ENCODE measurements at places on chromosomes 1 and 21. TPM values are rescaled to one million over a fixed set of nuclear protein-coding genes. Genes with fewer than 3 reads are reported as not detected.

The LINGO4 gene
- total RNA-seq, result 0.98 TPM

GRCh38 chr21:33892853-33893252 is 22.8 kb downstream of the ATP5PO start:
- H3K36me3 ChIP-seq, result no peaks in the 10 kb centered on the region
- H3K27ac ChIP-seq, result no peak overlapping the region
- H3K4me3 ChIP-seq, result no peak overlapping the region
- peaks cover 14% of the 10 kb centered on the region for H3K4me1 ChIP-seq

- H3K27me3 ChIP-seq, result no peaks in the 10 kb centered on the region
- no peak overlapping the region for H3K4me3 ChIP-seq
- no peaks in the 10 kb centered on the region for H3K36me3 ChIP-seq
- peaks cover 16% of the 10 kb centered on the region for H3K4me1 ChIP-seq
- no peak for DNase-seq
Observed at GRCh38 chr1:43073490-43074230, 98.4 kb downstream of the EBNA1BP2 start.

The SLAMF9 gene
- not detected for total RNA-seq

DNA sequence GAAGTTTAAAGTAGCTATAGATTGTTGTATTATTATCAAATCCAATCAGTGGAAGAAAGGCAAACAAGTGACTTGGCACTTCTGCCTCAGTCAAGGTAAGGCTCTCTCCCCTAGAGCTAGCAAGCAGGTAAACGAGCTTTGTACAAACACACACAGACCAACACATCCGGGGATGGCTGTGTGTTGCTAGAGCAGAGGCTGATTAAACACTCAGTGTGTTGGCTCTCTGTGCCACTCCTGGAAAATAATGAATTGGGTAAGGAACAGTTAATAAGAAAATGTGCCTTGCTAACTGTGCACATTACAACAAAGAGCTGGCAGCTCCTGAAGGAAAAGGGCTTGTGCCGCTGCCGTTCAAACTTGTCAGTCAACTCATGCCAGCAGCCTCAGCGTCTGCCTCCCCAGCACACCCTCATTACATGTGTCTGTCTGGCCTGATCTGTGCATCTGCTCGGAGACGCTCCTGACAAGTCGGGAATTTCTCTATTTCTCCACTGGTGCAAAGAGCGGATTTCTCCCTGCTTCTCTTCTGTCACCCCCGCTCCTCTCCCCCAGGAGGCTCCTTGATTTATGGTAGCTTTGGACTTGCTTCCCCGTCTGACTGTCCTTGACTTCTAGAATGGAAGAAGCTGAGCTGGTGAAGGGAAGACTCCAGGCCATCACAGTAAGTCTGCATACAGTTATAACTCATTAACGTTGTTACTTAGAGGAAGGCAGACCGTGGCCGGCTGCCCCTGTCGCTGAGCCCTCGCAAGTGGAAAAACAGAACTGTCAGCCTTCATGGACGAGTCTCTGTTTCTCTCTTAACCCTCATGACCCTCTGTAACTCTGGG is at the start of gene PALMD:
Gene PALMD (plus strand): TSS at position 415 of the 833 bp plus-strand sequence. CDS start 205 bp downstream, at position 620.
- no peak for DNase-seq
- H3K27me3 ChIP-seq, result no peaks in the 10 kb centered on the region
- peak within 1 kb of the TSS; percentile 45 for H3K4me3 ChIP-seq
- no peaks in the 10 kb centered on the region for H3K36me3 ChIP-seq
- H3K4me1 ChIP-seq, result peaks cover 23% of the 10 kb centered on the region

The NR1I3 gene
- total RNA-seq, result not detected

The FBLIM1 gene
- 45.2 TPM for total RNA-seq

The PCNX2 gene
- total RNA-seq, result 29.2 TPM

DNA sequence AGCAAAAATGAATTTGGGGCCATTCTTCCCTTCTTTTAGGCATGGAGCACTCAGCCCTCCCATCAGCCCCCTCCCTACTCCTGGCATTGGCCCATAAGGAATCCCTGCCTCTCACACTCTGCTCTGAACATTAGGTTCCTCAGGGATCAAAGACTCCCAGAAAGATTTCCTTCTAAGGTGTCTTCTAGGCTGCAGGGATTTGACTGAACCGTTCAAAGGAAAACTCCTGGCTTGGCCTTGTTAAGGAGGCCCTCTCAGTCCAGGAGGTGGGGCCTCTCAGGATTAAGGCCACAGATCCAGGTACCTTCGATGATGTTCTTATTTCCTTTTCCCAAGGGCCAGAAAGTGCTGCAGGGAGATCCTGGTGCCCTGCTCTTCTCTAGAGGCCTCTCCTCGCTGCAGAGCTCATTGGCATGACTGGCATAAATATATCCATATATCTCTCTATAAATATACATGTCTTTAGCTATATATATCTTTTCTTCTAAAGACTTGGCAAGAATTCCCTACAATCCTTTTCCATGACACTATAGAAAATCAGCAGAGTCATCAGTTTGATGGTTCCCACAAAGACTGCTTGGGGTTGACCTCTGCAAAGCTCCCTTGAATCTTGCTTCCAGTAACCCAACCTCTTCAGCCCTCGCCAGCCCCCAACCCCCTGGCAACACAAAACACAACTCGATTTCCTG is 59.1 kb downstream of the PLXNA2 start:
- no peaks in the 10 kb centered on the region for H3K36me3 ChIP-seq
- no peaks in the 10 kb centered on the region for H3K27me3 ChIP-seq
- H3K4me1 ChIP-seq, result peaks cover 40% of the 10 kb centered on the region
- H3K27ac ChIP-seq, result peak overlapping the region; percentile 53
- H3K4me3 ChIP-seq, result no peak overlapping the region

DNA sequence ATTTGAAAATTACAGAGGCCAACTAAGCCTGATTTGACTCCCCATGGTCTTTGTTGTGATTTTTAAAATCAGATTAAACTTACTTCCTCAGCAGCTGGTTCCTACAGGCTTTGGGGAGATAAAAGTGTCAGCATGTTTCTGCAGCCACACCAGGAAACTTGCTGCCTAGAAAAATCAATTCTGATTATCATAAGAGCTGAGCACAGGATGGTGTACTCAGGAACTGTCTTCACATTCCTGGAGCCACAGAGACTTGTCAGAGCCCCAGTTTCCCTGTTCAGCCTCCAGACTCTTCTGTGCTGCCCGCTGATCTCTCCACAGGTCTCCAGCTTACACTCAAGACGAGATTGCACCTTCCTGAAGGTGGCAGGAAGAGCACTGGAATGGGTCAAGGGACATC is 23.9 kb downstream of the RAB3B start:
- no peaks in the 10 kb centered on the region for H3K36me3 ChIP-seq
- H3K27me3 ChIP-seq, result no peaks in the 10 kb centered on the region
- no peaks in the 10 kb centered on the region for H3K4me1 ChIP-seq
- no peak overlapping the region for H3K4me3 ChIP-seq

The SELE gene
- total RNA-seq, result 11.5 TPM

DNA sequence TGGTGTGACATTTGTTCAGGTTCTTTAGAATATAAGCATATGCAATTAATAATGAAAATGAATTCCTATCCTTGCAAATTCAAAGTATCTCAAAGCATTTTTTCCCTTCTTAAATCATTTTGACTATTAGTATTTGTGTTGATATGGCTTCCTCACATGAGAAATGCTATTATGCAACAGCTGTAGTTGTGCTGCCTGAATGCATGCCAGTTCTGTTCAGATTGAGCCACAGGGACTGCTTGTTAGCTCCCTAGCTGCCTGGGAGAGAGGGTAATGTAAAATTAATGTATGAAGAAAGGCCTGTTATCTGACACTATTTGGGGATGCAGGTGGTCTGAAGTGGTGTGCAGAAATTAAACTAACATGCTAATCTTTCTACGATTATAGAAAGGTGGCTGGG is 45.5 kb downstream of the CACHD1 start:
- no peaks in the 10 kb centered on the region for H3K36me3 ChIP-seq
- H3K27me3 ChIP-seq, result no peaks in the 10 kb centered on the region
- H3K4me3 ChIP-seq, result no peak overlapping the region
- H3K27ac ChIP-seq, result peak overlapping the region; percentile 64

The DENND2D gene
- 25.5 TPM for total RNA-seq

DNA sequence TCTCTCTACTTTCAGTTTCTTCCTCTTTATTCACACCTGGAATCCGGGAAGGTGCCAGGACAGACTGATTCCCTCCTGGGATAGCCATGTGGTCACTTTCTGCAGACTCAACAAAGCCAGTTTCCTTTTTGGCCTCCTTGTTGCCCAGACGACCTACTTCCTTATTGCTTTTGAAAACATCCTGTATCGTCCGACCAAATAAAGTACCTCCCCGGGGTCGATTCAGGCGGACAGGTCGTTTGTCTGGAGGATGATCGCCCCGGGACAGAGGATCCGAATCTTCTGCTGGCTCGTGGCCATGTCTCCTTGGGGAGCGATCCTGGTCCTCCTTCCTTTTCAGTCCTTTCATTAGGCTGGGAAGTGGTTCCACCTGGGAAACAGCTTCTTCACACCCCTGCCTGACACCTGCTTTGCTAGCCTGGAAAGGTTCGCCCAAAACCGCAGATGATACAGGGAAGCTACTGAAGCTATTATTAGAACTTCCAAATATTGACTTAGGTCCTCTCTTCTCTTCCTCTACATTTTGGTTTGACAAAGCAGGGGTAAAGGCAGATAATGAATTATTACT is 1.2 kb downstream of the MCM3AP start:
- H3K27ac ChIP-seq, result no peak overlapping the region
- no peak for DNase-seq
- H3K27me3 ChIP-seq, result no peaks in the 10 kb centered on the region
- H3K36me3 ChIP-seq, result peaks cover 23% of the 10 kb centered on the region
- peaks cover 66% of the 10 kb centered on the region for H3K4me1 ChIP-seq
- no peak overlapping the region for H3K4me3 ChIP-seq

DNA sequence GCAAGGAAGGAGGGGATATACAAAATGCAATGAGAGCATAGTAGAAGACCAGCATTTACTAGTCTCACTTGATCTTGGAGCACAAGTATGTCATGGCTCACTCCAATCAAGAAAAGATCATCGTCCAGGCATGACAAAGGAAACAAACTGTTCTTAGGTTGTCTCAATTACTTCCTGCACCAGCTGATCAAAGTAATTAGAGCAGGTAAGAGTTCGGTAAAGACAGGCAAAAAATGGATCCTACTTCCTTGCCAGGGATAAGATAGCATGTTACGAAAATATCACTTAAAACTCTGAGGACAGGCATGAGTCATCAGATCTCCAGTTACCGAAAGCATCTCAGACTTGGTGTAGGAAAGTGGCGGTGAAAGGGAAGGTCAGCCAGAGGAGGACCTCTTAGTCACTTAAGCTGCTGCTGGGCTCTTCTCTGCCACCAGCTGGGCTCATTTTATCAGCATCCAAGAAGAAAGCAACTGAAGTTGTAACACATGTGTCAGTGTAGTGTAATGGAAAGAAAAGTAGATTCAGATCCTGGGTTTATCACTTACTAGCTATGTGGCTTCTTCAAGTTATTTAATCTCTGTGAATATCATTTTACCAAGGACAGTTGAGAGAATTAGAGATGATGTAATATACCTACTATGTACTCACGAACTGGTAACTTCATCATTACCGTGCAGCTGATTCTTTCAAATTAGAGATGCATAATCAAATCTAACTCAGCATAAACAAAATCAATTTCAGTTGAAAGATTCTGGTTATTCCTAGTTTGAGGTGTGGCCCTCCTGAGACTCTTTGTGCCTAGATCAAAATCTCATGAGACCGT is 46.8 kb downstream of the XCL1 start:
- H3K27me3 ChIP-seq, result no peaks in the 10 kb centered on the region
- H3K4me3 ChIP-seq, result no peak overlapping the region
- no peak overlapping the region for H3K27ac ChIP-seq
- H3K36me3 ChIP-seq, result no peaks in the 10 kb centered on the region

DNA sequence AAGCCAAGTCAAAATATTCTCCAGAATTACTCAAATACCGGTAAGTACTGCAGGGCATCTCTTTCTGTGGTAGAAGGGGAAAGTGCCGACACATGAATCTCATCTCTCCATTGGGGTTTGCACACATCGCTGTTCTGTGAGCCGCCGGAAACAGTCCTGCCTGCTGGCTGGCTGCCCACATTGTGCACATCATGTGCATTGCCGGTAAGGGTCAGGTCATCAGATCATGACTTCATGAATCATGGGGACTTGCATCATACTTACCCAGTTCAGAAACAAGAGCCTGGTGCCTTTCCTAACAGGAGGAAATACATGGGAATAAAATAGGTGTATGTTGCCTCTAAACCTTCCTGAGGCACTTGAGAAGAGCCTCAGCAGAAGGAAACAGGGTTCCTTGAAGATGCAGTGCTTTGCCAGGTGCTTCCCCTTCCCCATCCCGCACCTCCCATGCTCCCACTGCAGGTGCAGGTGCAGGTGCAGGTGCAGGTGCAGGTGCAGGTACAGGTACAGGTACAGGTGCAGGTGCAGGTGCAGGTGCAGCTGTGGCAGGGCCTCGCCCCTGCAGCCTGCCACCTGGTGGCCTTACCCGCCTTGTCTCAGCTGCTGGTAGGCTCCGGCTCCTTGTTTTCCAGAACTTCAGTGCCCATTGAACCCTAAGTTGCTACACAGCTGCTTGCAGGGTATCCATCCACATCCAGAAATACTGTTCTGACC is 26.5 kb downstream of the GPR137B start:
- no peaks in the 10 kb centered on the region for H3K27me3 ChIP-seq
- H3K36me3 ChIP-seq, result no peaks in the 10 kb centered on the region
- no peak overlapping the region for H3K4me3 ChIP-seq
- peaks cover 4% of the 10 kb centered on the region for H3K4me1 ChIP-seq

GRCh38 chr1:212554401-212554800 is 54.2 kb upstream of the ATF3 start:
- no peak for DNase-seq
- H3K4me1 ChIP-seq, result peaks cover 4% of the 10 kb centered on the region
- H3K27ac ChIP-seq, result no peak overlapping the region
- no peak overlapping the region for H3K4me3 ChIP-seq
- H3K27me3 ChIP-seq, result no peaks in the 10 kb centered on the region

The PGBD5 gene
- 0.98 TPM for total RNA-seq

The KRTAP21-2 gene
- total RNA-seq, result not detected

The LCE3E gene
- 2.2 TPM for total RNA-seq

- H3K4me1 ChIP-seq, result no peaks in the 10 kb centered on the region
- no peak overlapping the region for H3K4me3 ChIP-seq
- no peaks in the 10 kb centered on the region for H3K27me3 ChIP-seq
- DNase-seq, result no peak
- H3K36me3 ChIP-seq, result no peaks in the 10 kb centered on the region
Observed at GRCh38 chr1:17075470-17076255, 21.8 kb upstream of the SDHB start.

DNA sequence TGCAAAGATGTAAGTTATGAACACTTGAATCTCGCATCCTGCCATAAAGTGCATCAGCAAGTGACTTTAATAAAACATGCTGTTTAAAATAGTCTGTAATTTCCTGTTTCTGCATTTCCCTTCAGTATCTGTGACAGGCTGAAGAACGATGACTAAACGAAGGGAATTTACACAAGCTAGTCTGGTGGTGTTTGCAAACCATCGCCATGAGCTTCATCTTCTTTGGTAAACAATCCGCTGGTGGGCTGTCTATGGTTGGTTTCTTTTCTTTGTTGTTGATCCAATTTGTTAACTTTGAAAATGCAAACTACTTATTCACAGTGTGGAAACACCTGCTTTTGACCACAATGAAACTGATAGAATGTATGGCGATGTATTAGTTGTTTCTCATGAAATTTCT is 13.9 kb downstream of the SERTAD4 start:
- H3K4me3 ChIP-seq, result no peak overlapping the region
- H3K4me1 ChIP-seq, result peaks cover 12% of the 10 kb centered on the region
- DNase-seq, result no peak
- H3K27me3 ChIP-seq, result no peaks in the 10 kb centered on the region

- H3K4me1 ChIP-seq, result no peaks in the 10 kb centered on the region
- no peak overlapping the region for H3K27ac ChIP-seq
- no peak for DNase-seq
- H3K36me3 ChIP-seq, result no peaks in the 10 kb centered on the region
- no peaks in the 10 kb centered on the region for H3K27me3 ChIP-seq
Observed at GRCh38 chr1:105556266-105556665, 1500.2 kb upstream of the PRMT6 start.

All from vagina (tissue), 2 donors.